Stimulated activated CD4-positive, alpha-beta T cell treated with anti-CD3 and anti-CD28 coated beads, Interleukin-4, amount 100 ng/mL, for 48 hours (primary cell): ENCODE measurements at places on chromosomes 6 and 20.

- DNase-seq: no peak
Observed at GRCh38 chr20:23155141-23155590, 69.0 kb upstream of the CD93 start.

DNA sequence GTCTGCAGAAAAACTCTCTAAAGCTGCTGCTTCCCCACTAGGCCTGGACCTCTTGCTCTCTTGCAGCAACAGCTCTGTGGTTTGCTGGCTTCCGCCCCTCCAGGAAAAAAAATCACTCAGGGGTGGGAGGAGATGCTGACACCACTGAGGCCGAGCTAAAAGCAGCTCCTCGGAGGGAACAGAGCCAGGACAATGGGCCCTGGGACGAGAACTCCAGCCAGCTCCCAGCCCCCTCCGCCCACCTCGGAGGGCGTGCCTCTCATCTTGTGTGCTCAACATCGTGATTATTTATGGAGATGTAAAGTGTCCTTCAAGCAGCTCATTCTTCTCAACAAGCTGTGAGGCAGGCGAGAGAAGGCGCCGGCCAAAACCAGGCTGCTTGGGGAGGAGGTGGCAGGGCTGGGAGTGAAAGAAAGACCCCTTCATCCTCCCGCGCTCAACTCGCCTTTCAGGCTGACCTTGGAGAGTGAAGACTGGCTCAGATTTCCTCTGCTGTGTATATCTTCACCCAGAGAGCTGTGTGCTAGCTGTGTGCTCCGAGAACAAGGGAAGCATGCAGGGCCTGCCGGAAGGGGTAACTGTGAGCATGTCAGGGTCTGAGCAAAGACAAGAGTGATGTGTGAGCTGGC is 53.5 kb upstream of the LRFN2 start:
- DNase-seq: no peak

GRCh38 chr6:5681480-5681879 is 325.2 kb downstream of the NRN1 start:
- no peak for DNase-seq

DNA sequence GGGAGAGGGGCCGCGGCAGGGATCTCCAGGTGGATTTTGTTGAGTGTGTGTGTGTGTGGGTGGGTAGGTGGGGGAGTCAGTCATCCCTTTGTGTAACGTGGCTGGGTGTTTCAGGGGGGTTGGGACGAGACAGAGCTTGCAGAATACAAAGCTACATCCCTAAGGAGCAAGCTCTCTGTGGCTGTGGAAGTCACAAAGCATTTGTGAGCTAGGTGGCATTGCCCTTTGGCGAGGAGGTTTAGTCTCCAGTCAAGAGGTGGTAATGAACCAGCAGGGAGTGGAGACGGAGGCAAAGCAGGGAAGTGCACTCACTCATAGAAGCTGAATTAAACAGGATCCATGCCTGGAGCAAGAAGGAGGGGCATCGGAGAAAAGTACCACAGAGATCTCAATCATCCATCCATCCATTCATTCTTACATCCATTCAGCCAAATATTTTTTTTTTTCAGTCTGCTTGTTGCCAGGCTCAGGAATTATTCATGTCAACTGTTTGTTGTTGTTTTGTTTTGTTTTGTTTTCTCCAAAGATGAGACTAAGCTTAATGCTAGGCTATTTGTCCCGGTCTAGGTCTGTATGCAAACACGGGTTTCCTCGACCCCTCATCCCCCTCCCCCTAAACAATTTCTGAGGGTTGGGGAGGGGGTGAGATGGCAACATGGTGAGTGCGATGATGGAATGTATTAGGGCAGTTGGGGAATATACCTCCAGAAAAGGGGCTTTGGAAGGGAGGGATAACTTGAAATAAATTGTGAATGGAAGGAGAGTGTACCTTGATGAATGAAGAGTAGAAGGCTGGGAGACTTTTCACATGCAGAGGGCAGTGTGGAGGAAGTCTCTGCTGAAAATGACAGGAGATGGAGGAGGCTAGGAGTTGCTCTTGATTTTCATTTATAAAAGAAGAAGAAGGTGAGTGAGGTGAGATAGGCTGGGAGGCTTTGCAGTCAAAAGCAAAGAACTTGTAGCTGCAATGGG is 1.0 kb downstream of the HCRTR2 start:
- no peak for DNase-seq

GRCh38 chr6:113723182-113723581 is 134.0 kb upstream of the MARCKS start:
- DNase-seq: no peak

- no peak for DNase-seq
Observed at GRCh38 chr6:170045563-170045960, 245.3 kb downstream of the DLL1 start.

DNA sequence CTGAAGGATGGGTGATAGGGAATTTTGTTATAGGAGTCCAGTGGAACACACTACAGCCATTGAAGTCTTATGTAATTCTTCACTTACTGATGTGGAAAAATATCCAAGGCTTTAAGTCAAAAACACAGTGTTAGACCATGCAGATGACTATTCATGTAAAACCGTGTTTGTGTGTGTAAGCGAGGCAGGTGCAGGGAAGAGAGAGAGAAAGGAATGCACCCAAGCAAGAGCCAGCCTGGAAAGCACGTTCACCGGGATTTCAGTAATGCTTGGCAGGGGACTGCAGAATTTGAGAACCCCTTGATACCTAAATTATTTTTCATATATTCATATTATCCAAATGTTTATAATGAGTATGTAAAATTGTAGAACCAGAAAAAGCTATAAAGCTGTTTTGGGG is 17.9 kb downstream of the RALGAPA2 start:
- no peak for DNase-seq

- no peak for DNase-seq
Observed at GRCh38 chr6:14540810-14541540, 423.4 kb downstream of the CD83 start.

GRCh38 chr6:71420693-71421328 is 132.2 kb downstream of the OGFRL1 start:
- DNase-seq: peak; percentile 4

DNA sequence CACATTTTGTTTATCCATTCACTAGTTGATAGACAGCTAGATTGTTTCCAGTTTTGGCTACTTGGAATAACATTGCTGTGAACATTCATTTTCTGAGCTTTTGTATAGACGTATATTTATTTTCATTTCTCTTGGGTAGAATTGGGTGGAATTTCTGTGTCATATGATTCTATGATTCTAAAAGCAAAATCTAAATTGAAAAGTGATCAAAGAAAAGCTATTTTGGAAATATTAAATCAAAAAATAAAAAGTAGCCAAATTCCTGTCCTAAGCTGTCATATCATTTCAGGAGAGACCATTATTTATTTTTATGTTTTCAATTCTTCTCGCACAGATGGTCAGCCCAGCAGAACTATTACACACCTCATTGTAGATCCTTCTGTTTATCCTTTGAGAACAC is 229.2 kb downstream of the COL12A1 start:
- no peak for DNase-seq

GRCh38 chr20:54173653-54174456 is at the start of gene CYP24A1:
Gene CYP24A1, minus strand, starts transcription at chr20:54173986. Its CDS starts 407 bp downstream, at chr20:54173579.
- no peak for DNase-seq

DNA sequence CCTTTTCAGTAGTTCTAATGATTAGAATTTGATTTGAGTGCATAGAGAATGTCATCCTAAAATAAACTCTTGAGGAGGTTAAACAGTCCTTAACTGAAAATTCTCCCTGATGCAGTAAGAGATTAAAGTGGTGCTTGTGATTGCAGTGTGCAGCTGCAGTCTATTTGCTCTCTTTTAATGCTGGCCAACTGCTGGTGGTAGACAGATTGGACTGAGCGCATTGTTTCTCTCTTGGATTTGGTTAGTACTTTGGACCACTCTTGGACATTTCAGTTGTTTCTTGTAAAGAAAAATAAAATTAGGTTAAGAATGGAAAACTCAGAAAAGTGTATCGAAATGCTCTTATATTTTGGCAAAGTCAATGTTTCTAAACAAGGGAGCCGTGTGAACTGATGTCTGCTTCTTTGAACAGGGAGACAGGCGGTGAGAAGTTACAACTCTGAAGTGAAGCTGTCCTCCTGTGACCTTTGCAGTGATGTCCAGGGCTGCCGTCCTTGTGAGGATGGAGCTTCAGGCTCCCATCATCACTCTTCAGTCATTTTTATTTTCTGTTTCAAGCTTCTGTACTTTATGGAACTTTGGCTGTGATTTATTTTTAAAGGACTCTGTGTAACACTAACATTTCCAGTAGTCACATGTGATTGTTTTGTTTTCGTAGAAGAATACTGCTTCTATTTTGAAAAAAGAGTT is 127.2 kb downstream of the CD109 start:
- DNase-seq: no peak

DNA sequence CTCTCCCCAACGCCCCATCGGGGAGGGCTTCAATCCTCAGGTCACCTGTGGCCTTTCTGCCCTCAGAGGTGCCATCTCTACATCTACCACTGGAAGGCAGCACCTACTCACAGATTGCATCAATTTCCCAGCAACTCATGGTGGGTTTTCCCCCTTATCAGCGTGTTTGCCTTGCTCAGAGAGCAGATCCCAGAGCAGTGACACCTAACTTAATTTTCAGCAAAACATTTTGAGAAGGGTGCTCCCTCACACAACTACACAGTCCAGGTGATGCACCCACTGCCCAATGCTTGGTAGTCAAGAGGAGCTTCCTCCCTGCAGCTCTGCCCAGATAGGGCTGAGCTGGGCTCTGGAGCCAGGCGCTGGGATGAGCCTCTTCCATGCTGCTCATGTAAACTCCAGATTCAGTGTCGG is 48.2 kb downstream of the PLG start:
- DNase-seq: no peak

DNA sequence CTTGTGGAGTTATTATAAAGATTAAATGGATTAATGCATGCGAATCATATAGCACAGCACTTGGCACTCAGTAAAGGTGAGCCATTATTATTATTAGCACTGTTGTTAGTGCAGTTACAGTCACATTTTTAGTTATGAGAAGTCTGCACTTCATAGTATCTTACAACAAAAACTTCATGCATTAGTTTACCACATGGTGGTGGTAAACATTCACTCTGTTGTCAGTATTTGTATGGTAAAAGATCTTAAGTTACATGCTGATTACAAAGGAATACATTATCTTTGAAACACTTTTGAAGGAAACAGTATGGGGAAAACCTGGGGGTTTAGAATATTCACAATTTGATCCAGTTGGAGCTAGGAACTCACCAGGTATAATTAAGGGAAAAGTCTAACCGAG is 20.8 kb downstream of the TMEM14A start:
- no peak for DNase-seq

GRCh38 chr6:4906293-4907276 is 97.3 kb downstream of the RPP40 start:
- DNase-seq: no peak

DNA sequence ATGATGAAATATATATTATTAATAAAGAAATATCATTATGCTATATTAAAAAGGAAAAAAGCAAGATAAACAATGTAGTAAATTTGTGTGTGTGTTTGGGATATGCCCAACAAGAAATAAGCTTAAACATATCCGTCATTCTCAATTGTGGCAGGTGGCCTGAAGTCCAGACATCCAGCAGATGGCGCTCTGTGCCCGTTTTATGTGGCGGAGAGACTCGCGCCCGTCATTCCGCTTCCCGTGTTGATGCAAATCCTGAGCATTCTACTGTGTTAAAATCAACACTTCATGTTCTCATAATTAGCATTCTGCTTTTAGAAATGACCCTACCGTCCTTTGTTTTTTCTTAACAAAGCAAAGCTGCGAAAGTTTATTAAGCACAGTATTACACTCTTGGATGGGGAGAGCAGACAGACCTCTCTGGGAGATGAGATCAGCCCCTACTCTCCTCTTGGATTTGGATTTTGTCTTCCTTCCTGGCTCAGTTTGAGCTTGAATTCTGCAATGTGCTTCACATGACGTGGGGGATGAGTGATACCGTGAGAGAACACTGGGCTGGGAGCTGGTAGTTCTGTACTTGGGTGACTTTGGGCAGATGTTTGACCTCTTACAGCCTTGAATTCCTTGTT is 125.8 kb downstream of the MCHR2 start:
- DNase-seq: peak; percentile 65

DNA sequence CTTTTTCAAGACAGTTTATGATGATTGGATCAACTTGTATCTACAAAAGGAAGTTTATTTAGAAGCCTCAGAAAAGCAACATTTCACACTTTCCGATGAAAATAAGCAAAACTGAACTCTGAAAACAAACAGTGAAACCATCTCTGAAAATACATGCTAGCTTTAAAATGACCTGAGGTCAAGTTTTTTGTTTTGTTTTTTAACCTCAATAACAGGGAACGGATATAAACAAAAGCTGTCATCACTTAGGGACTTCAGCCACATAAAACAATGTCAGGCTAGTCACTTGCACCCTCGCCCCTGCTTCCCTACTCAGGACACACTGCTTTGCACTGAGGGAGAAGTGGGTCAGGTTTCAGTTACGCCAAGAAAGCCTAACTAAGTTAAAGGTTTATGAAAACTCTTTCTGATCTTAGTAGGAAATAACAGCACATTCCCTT is 11.6 kb downstream of the BACH2 start:
- DNase-seq: no peak

DNA sequence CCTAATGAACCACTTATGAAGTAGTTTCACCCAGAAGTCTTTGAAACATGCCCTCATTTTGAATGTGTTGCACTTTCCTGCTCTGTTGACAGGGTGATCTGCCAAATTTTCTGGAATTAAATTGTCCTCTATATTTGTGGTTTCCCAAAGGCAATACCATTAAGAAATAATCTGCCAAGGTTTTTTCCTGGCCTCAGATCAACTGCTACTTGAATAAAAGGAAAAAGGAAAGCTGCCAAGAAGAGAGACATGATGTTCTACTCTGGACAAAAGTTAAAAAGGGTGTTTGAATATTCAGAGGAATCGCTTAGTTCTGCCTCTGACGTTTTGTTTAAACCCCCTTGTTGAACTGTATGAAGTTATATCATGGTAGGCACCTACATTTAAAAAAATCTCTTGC is 37.4 kb upstream of the ARMH2 start:
- no peak for DNase-seq

GRCh38 chr6:137677709-137678108 is 183.5 kb upstream of the OLIG3 start:
- DNase-seq: no peak

- peak; percentile 64 for DNase-seq
Observed at GRCh38 chr20:62808211-62808865, 3.7 kb downstream of the OGFR start.

DNA sequence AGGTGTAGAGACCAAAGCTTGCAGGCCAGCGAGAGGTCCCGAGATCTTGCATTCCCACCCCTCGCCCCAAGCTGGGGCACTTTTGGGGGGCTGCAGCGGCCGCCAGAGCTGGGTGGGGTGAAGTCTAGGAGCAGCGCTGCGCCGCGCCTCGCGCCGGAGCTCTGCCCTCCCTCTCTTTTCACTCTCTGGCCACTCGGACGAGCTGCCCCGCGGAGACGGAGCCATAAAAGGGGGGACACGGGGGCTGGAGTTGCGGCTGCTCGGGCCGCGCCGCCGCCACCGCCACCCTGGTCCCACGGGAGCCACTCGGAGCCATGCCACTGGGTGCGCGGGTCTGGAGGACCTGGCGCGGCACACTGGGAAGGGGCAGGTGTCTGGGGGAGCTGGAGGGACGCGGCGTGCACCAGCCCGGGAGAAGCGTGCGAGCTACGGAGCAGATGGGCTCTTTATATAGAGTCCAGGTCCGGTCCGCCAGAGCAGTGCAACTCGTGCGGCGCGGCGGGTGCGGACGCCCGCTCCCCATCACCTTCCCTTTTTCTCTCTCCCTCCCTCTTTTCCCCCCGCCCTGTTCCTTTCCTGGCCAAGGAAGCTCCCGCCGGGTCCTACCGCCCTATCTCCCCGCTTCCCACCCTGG is 687 bp upstream of the HTR1B start:
- DNase-seq: no peak

- DNase-seq: no peak
Observed at GRCh38 chr20:36334281-36335205, 28.4 kb downstream of the DLGAP4 start.
